GM18507 (cell line): ENCODE measurements at places on chromosomes 1 and 21.

GRCh38 chr1:26158908-26159742, at the start of gene FAM110D:
TSS of gene FAM110D (plus strand) at chr1:26159079. CDS start at chr1:26161292, 2,213 bp downstream.
- DNase-seq = no peak

DNA sequence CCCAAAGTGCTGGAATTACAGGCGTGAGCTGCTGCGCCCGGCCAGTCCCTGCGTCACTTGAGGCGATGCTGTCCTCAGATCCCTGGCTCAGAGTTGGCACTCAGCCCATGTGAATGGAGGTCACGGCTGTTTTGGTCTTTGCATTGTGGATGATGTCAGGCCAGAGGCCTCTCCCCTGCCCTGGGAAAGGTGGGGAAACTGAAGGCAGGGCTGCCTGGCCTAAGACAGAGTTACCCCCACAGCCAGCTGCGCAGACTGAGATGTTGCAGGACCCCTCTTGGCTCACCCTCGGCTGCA, 821 bp downstream of the MASP2 start:
- DNase-seq = no peak

GRCh38 chr1:184329245-184329953, 57.4 kb upstream of the C1orf21 start:
- no peak for DNase-seq

GRCh38 chr1:234265861-234266260, 107.4 kb upstream of the COA6 start:
- no peak for DNase-seq

DNA sequence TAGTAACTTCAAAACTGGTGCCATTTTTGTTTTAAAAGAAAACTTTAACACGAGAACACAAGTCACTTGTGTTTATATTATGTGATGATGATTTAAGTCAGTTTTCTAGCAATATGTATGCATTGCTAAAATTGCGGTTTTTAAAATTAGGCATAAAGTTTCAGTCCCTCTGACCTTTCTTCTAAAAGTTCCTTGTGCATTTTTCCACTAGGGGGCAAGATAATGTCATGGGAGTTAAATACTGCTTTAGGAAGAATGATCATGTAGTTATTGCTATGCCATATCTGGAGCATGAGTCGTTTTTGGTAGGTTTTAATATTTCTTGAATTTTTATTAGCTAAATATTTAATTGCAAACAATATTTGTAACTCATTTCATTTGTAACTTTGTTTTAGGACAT, 10.7 kb downstream of the CDC7 start:
- DNase-seq = no peak

- DNase-seq = no peak
Measured at GRCh38 chr21:16028142-16028541, 298.4 kb downstream of the USP25 start.

DNA sequence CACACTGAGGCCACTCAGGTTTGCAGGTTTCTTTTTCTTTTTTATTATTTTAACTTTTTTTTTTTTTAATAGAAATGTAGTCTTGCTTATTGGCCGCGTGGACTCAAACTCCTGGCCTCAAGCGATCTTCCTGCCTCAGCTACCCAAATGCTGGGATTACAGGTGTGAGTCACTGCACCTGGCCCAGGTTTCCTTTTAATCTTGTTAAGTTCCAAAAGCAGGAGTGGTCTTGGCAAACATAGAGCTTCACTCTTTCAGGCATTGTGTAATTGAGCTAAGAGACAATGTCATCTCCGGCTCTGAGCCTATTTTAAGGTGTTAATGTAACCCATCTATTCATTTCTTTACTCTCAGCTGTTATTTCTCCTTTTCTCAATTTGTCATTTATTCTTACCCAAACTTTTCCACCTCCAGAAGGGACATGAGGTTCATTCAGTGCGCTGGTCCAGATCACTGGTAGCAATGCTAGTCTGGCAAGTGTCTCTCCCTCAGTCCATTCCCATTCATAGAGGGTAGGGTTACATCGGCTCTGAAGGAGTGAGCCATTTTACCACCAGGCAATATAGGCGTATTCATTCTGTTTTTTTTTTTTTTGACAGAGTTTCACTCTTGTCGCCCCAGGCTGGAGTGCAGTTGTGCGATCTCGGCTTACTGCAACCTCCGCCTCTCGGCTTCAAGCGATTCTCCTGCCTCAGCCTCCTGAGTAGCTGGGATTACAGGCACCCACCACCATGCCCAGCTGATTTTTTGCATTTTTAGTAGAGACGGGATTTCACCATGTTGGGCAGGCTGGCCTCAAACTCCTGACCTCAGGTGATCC, 11.3 kb upstream of the MFSD2A start:
- DNase-seq = no peak

- no peak for DNase-seq
Measured at GRCh38 chr21:41378849-41379248, 17.0 kb downstream of the MX2 start.

DNA sequence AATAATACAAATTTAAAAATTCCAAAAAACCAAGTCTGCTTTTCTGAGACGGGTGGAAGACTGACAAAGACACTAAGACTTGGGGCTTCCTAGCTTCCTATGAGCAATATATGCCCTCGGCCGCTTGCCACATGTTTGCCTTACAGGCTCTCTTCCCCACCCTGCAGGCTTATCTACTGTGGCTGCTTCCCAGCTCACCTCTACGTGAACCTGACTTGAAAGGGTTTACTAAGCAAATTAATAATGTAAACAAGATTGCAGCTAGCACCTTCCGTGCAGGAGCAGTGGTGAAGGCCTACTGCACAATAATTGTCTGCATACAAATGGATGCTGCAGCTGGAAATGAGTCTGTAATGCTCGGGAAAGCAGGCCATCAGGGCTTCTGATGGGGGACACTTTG, 152.9 kb upstream of the DAB1 start:
- no peak for DNase-seq
